ENCODE measurements at places on chromosomes 1 and 21.

- DNase-seq, result peak; percentile 60
These were observed 6.7 kb downstream of the UROD start for GRCh38 chr1:45018599-45019230.

- no peak for DNase-seq
These were observed 163.9 kb downstream of the GABPA start for GRCh38 chr21:25898671-25899070.

GRCh38 chr1:25580927-25581326 lies 35.7 kb upstream of the MAN1C1 start:
- no peak for DNase-seq

- no peak for DNase-seq
These were observed 91.7 kb upstream of the IVNS1ABP start for GRCh38 chr1:185408700-185409270.

GRCh38 chr1:63569068-63569467 lies 24.1 kb upstream of the PGM1 start:
- DNase-seq, result no peak

DNA sequence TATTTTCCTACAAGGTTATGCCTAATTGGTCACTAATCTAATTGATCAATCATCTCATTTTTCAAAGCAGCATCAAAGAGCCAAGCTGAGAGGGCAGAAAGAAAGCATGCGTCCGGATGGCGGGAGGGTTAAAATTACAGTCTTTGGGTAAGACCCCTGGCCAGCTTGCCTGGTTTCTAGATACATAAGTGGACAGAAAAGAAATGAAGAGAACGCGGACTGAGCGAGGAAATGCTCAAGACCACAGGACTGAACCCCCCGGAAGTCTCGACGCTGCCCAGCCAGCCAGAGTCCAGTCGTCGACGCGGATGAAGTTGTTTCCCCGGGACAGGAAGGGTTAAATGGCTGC lies 297.2 kb downstream of the OMA1 start:
- no peak for DNase-seq

DNA sequence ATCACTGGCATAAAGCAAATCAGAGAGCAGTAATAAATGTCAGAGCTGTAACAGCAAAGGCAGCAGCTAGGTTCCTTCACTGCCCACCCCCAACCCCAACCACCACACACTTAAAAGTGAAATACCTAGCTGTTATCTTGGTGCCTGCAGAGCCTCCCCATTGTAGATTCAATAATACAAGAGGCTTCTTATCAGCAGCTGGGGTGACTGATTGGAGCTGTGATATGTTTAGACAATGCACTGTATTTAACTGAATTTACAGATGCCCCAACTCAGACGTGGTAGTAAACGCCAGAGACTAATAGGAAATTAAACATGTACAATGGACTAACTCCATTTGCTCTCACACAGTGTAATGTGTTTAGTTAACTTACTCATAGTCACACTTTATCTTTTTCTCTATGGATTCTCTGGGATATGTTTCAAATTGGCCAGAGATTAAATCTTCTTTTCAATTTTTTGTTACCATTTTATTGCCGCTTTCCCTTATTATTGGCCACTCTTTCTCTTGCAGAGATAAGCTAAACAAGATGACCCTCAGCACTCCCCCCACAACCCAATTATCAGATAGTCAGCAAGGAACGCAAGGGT lies 117.1 kb downstream of the ESRRG start:
- no peak for DNase-seq

GRCh38 chr1:68051475-68051874 lies 1.0 kb upstream of the DIRAS3 start:
- DNase-seq, result peak; percentile 73

- no peak for DNase-seq
These were observed 14.9 kb downstream of the ABCA4 start for GRCh38 chr1:94105957-94106529.

DNA sequence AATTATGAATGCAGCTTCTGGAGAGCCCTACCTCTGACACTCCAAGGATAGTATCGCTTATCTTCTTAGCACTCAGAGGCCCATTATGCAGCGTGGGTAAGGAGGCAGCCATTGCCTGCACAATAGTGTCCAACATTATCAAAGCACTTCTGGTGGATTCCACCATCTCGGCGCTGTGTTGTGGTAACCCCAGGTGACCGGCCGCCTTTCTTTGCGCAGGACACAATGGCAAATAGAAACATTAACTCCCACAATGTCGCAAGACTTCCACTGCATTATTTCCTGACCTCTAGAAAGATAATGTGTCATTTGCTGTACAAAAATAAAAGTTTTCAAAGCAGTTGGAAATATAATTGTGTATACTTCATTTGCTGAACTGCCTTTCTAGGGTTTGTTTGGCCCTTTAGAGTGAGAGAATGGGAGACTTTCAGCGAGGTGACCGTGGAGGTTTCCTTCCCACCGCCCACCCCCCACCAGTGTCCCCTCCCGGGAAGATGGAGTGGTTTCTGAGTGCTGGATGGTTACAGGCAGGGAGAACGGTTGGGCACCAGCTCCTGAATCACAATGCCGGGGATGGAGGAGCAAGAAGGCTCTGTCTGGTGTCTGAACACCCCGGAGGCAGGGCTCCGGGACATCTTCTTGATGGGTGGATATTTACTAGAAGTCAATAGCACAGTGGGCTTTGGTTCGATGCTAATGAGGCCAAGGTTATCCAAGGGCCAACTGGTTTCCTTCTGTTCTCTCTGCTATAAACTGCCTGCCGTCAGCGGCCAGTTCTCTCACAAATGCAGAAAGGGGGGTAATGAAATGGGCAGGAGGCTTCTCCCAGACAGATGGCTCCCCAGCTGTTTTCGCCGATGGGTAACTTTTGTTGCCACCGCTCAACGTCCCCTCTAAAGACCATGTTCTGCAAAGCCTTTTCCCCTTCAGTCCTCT lies 215.4 kb upstream of the PROX1 start:
- DNase-seq, result no peak

DNA sequence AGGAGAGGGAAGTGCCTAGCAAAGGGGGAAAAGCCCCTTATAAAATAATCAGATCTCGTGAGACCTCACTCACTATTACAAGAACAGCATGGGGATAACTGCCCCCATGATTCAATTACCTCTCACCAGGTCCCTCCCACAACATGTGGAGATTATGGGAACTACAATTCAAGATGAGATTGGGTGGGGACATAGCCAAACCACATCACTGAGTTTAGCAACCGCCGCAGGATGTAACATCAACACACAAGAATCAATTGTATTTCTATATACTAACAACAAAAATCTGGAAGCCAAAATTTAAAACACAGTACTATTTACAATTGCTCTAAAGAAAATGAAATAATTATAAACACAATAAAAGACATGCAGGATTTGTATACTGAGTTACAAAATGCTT lies 21.9 kb downstream of the DIRAS3 start:
- DNase-seq, result no peak

DNA sequence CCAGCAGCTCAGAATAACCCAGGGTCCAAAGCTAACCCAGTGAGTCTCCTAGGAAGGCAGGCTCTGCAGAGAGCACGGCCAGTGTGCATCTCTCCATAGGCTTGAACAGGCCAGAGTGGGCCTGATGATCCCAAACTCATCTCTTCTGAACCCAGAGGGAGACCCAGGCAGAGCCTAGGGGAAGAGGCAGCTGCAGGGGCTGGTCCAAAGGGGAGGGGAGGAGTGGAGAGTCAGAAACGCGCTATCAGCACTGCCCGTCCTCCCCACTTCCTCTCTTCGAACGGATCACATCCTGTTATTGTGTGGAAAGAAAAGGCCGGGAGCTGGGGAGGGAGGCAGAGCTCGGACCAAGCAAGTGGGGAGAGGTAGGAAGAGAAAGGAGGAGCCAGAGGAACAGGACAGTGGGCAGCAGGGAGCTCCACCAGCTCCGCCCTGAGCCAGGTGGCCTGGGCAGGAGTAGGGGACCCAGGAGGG lies 20.2 kb downstream of the TAL1 start:
- DNase-seq, result no peak

DNA sequence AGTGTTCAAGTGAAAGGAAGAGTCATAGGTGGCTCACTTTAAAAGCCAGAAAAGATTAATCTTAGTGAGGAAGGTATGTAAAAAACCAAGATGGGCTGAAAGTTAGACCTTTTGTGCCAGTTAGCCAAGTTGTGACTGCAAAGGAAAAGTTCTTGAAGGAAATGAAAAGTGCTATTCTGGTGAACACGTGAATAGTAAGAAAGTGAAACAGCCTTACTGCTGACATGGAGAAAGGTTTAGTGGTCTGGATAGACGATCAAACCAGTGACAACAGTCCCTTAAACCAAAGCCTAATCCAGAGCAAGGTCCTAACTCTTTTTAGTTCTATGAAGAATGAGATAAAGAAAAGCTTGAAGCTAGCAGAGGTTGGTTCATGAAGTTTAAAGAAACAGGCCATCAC lies 106.4 kb downstream of the CTH start:
- DNase-seq, result peak; percentile 11

- no peak for DNase-seq
These were observed 118.6 kb upstream of the KAZN start for GRCh38 chr1:14479865-14480264.

GRCh38 chr1:36134505-36135329 lies 9.7 kb upstream of the COL8A2 start:
- peak; percentile 61 for DNase-seq

- no peak for DNase-seq
These were observed 529.5 kb downstream of the KCNT2 start for GRCh38 chr1:196078691-196079090.

GRCh38 chr1:115056395-115056798 lies 26.8 kb downstream of the TSHB start:
- DNase-seq, result peak; percentile 67

GRCh38 chr1:201772178-201772577 lies 56.8 kb upstream of the IPO9 start:
- no peak for DNase-seq

DNA sequence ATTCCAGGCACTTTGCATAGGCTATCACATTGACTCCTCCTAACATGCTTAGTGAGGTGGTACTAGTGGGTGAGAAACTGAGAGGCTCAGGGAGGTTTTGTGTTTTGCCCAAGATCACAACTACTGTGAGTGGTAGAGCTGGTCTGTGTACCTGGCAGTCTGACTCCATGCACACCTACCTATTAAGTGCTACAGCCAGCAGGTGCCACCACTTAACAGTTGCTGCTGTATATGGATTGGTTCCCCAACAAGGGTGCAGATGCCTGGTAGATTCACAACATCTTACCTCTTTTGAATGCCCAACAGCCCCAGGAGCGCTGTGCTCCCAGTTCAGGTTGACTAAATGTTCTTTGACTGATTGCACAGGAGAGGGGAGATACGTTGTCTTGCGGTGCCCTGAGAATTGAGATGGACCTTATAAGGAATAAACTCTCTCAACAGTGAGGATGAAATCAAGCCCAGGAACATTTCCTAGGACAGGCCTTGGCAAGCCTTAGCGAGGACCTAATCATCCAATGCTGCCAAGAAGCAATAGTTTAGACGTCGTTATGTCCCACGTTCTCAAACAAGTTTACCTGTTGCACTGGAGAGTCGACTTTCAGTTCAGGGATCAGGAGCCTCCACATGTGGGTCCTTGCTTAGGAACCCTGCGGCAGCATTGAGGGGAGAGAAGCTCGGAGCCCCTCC lies 78.9 kb upstream of the F3 start:
- no peak for DNase-seq

DNA sequence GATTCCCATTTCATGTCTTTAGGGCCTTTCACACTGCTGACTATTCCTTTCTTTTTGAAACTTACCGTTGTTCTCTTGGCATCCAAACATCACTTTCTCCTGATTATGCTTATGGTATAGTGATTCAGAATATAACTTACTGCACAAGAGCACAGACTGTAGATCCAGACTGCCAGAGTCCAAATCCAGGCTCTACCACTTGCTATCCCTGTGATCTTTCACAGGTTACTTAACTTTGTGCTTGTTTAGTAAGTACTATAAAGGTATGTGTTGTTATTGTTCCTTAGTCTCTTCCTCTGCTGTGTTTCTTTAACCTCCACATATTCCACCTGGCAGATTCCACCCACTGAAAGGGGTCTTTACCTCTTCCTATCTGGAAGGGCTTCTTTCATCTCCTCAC lies 8.4 kb downstream of the SCMH1 start:
- no peak for DNase-seq

GRCh38 chr1:228029281-228029680 lies 22.5 kb downstream of the WNT3A start:
- DNase-seq, result no peak

- DNase-seq, result peak; percentile 89
These were observed 123.9 kb downstream of the CYYR1 start for GRCh38 chr21:26449161-26449560.

- DNase-seq, result no peak
These were observed 59.0 kb upstream of the ATF3 start for GRCh38 chr1:212549503-212550017.

GRCh38 chr1:7727809-7728471 lies 43.2 kb upstream of the VAMP3 start:
- DNase-seq, result no peak

DNA sequence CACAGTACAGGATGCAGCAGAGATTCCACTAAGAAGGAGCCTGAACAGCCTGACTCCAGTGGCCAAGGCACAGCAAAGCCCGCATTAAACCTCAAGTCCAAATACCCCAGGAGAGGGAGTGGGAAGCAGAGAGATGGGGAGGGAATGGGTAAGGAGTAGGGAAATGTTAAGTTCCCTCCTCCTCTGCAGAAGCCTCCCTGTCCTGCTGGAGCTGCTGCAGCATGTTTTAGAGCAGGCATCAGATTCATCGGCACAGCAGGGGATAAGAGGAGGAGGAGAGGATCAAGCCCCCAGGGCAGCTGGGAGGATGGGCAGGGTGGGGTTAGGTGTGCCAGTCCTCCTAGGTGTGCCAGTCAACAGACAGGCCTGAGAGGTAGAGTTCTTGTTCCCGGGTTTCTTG lies 709.7 kb downstream of the PTPRU start:
- no peak for DNase-seq

DNA sequence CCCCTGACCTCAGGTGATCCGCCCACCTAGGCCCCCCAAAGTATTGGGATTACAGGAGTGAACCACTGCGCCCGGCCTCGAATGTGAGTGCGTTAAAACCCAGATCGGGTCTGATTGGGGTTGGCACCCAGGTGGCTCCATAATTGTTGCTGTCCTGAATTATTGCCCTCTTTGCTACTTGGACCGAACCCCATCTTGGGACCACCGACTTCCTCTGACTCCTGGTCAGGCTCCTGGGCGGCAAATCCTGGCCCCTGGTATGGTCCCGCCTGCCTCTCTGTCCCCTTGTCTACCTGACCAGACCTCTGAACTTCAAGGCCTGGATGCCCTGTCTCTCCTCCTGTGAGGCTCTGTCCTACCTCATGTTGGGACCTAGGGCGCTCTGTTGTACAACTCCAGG lies 32.8 kb downstream of the L1TD1 start:
- no peak for DNase-seq
